ENCODE measurements at places on chromosomes 3 and 15. TPM values are rescaled to one million over a fixed set of nuclear protein-coding genes. Genes with fewer than 3 reads are reported as not detected.

Gene MESP2
- not detected for total RNA-seq

Gene TRH
- not detected for total RNA-seq

Gene ZMAT3
- 36.4 TPM for total RNA-seq

Gene LMAN1L
- total RNA-seq = not detected

Gene PRSS50
- total RNA-seq = under 0.01 TPM

Gene LRRC58
- total RNA-seq = 21.3 TPM

DNA sequence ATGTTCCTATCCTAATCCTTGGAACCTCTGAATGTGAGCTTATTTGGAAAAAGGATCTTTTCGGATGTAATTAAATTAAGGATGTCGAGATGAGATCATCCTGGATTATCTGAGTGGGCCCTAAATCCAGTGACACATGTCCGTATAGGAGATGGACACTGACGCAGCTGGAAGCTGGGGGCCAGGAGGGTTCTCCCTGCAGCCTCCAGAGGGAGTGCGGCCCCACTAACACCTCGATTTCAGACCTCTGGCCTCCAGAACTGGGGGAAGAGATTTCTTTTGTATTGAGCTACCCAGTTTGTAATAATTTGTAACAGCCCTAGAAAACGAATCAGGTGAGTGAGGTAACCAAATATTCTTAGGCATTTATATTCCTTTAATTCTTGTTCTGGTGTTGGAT lies 2.5 kb downstream of the DNAJB8 start:
- DNase-seq = no peak

DNA sequence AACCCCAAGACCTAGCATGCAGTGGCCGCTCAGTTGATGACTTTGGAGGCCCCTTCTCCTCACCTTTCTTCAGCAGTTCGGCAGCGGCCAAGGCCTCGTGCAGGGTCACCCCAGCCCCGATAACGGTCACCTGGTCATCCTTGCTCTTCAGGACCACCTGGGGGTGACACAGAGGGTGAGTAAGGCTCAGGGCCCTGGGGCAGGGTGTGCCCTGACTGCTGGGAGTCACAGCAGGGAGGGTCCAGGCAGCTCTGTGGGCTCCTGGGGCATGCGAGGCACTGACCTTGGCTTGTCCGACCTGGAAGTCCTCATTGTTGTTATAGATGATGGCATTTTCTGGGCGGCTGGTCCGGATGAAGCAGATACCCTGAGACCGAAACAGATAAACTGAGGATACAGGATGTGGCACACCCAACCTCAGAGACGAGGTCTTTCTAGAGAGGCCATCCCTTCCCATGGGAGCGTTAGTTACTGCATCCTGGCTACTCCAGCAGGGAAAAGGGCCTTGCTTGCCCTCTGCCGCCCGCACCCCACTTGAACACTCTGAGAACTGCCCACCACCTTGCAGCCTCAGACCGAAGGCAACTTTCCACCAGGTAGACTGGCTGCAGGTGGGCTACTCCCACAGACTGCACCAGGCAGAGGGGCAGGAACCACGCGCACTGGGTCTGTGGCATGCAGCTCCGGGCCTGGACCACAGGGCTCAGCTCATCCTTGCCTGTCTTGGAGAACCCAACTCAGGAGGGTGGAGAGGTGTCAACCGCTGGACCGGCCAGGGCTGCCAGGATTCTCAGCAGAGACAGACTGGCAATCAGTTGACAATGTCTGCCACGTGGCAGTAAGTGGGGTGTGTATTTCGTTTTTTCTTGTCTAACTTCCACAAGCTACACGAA lies 27.6 kb downstream of the TKT start:
- no peak for DNase-seq

DNA sequence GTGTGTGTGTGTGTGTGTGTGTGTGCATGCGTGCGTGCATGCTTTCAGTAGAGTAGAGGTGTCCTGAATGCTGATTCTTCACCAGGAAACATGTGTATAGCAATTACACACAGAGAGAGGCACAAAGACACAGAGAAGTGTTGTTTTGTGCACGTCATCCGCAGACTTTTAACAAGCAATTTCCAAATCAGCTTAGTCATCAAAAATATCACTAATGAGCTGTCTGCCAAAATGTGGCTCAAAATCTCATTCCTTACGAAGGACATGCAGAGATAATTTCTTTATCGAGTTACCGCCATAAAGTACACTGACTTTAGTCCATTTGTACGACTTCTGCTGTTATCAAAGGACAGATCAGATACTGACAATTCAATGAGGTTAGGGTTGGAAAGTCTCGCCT lies 274.9 kb upstream of the RARB start:
- DNase-seq = no peak

- DNase-seq = no peak
These were observed at the start of gene RASSF1 for GRCh38 chr3:50340448-50341329. RASSF1 (minus strand) TSS chr3:50340836; CDS start chr3:50340805, 31 bp downstream.

- peak; percentile 68 for DNase-seq
These were observed 368.0 kb downstream of the MFSD1 start for GRCh38 chr3:159169828-159170227.

- DNase-seq = peak; percentile 20
These were observed 63.4 kb upstream of the CSPG4 start for GRCh38 chr15:75776065-75776423.

DNA sequence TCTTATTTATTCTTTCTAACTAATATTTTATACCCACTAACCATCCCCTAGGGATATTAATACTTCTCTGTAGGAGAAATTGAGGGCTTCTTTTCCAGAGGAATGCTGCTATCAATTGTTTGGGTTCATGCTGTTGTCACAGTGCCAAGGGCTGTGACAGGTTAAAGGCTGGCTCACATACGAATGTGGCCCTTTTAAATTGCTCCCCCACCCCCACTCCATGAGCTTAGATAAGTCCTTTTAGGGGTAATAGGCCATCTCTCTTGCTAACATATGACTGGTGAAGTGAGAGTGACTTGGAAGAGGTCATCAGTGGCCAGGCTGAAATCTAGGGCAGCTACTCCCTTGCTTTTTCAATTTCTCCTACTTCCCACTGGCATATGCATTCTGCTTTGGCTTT lies 121.9 kb upstream of the DPH6 start:
- DNase-seq = no peak

GRCh38 chr15:64621056-64621455 lies 154.3 kb downstream of the RBPMS2 start:
- DNase-seq = no peak

DNA sequence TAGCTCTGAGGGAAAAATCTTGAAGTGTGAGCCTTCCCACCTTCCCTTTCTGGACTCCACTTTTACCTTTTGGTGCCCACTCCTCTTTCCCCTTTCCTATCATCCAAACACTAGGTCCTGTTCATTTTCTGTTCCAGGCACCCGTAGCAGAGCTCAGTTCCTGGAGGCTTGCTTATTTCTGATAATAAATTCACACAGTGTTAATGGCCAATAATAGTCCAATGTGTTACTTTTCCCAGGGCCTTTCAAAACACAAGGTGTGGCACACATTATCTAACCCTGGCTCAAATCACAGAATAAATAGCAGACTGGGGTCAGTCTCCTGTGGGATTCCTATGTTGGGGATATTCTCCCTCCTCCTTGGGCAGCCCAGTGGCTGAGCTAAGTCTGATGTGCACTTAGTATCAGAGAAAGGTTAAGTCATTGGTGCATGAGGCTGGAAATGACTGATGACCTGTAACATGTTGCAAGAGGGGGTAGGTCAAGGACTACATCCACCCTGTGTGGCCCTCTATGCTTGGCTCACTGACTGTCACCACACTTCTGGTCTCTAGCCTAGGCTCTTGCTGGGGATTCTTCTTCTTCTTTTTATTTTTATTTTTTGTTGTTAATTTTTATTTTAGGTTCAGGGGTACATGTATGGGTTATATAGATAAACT lies 43.7 kb upstream of the ROPN1 start:
- DNase-seq = no peak

DNA sequence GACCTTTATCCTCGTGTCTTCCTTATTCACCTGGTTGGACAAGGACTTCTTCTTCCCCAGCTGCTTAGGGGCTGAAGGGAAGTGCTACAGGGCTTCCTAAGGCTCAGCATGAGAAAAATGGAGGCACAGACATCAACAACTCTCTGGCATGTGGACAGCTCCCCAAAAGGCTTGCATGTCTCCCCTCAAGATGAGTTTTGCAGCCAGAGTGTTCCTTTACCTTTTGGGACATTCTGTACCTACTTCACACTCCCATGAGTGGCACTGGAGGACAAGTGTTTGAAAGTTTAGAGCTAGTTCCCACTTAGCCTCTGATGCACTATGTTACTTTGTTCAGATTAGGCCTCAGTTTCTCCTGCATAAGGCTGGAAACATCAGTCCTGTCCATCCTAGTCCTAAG lies 77.1 kb upstream of the HACD2 start:
- no peak for DNase-seq

- DNase-seq = no peak
These were observed 76.6 kb upstream of the DLG1 start for GRCh38 chr3:197375001-197375441.

GRCh38 chr15:76330080-76330680 lies 6.4 kb upstream of the ISL2 start:
- DNase-seq = peak; percentile 36

DNA sequence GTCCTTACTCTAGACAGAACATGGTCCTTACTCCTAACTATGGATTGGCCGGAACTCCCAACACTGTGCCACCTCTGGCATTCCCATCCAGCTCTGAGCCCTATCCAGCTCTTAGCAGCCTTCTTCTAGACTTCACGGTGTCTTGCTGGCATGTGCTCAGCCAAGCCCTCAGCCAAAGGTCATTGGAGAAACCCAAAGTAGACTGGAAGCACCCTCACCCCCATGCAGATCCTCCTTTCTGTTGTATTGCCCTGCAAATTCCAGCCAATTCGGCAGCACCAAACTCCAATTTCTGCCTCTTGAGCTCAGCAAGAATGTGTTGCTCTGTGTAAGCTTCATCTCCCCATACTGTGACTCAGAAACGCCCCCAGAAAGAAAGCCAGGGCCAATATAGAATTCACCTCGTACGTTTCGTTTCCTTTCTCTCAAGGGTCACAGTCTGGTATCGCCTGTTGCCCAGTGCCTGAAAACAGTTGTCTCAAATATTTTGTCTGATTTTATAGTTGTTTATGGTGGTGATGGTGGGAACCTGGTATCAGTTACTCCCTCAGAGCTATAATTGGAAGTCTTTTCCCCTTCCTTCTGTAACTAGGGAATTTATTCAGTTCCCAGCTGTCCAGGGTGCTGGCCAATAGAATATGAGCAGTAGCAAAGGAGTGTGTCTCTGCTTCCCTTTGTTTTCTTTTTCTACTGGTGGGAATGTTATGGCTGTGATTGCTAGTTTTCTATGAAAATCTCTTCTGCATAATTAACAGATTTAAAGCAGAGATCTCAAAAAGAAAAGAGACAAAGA lies 28.4 kb upstream of the EPHB3 start:
- DNase-seq = no peak

GRCh38 chr15:30962079-30962478 lies 29.3 kb downstream of the MTMR10 start:
- DNase-seq = peak; percentile 75

GRCh38 chr3:138452436-138452835 lies 18.0 kb downstream of the ESYT3 start:
- DNase-seq = no peak

DNA sequence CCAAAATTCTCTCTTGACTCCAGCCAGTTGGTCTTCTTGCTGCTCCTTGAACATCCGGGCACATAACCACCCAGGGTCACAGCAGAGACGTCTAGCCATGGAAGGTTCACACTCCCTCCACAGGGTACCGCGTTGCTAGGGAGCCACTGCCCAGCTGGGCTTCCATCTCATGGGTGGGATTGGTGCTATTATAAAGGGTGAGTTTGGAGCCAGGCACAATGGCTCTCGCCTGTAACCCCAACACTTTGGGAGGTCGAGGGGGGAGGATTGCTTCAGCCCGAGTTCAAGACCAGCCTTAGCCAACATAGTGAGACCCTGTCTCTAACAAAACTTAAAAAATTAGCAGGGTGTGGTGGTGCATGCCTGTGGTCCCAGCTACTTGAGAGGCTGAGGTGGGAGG lies 17.5 kb upstream of the SKOR1 start:
- DNase-seq = no peak

- DNase-seq = no peak
These were observed 27.4 kb downstream of the SCG5 start for GRCh38 chr15:32668942-32669341.

- DNase-seq = no peak
These were observed 8.8 kb downstream of the GBE1 start for GRCh38 chr3:81752604-81753003.

- DNase-seq = no peak
These were observed 440.3 kb upstream of the DPH6 start for GRCh38 chr15:35986191-35986721.

- DNase-seq = no peak
These were observed 4.7 kb downstream of the SLC9A9 start for GRCh38 chr3:143843587-143843986.

DNA sequence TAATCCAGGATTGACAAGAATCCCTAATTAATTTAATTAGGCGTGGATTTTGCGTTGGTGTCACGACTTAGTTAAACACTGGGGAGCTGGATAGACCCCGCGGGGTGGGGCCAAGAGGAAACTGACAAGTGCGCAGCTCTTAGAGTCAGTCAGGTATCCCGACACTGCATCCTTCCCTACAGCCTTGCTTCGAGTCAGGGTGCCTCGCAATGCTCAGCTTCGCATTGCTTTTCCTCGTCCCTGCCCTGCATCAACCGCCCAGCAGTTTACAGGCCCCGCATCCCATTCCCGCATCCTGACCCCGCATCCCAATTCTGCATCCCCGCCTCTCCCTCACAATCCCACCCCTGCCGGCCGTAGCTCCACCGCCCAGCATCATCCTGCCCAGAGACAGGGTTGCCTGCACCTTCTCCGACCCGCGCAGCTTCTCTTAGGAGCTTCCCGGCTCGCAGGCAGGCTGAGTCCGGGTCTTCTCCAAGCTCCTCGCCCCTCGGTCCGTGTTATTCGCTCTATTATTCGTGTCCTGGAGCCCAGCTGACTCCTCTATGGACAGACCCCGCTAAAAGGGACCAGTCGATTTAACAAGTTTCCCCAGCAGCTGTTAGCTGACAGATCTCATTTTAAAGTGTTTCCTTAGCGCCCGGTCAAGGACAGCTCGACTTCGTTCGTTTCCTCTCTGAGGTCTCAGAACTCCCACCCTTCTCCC lies 699 bp upstream of the SHOX2 start:
- DNase-seq = peak; percentile 9

- DNase-seq = no peak
These were observed 6.8 kb upstream of the POLG start for GRCh38 chr15:89341316-89342005.

- DNase-seq = no peak
These were observed 249.1 kb downstream of the TBL1XR1 start for GRCh38 chr3:176948151-176948550.

GRCh38 chr15:88661041-88661700 lies 22.4 kb downstream of the ISG20 start:
- no peak for DNase-seq

DNA sequence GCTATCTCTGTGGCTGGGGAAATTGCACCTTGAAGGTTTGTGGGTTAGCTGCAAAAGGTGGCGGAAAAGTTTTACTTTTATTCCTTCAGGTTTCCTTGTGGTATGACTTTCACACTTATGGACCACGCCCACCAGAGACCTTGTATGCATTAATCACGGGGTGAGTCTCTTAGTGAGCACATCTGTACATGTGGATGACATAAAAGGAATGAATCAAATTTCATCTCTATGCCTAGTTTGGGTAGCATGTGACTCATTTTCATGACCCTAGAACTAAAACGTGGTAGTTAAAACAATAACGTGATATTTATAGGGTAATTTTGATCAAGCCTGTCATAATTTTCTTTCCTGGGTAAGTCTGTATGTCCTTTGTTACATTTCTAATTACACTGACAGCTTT lies 141.7 kb downstream of the PDCD6IP start:
- peak; percentile 68 for DNase-seq

GRCh38 chr15:58467121-58467721 lies 35.4 kb downstream of the LIPC start:
- DNase-seq = no peak

Measured in mammary epithelial cell (primary cell).